ENCODE measurements at places on chromosomes 2 and 18.

GRCh38 chr2:212536817-212537725, 1.5 kb downstream of the ERBB4 start:
- no peak for DNase-seq

GRCh38 chr2:74291218-74291544, 52.0 kb downstream of the SLC4A5 start:
- DNase-seq = no peak

DNA sequence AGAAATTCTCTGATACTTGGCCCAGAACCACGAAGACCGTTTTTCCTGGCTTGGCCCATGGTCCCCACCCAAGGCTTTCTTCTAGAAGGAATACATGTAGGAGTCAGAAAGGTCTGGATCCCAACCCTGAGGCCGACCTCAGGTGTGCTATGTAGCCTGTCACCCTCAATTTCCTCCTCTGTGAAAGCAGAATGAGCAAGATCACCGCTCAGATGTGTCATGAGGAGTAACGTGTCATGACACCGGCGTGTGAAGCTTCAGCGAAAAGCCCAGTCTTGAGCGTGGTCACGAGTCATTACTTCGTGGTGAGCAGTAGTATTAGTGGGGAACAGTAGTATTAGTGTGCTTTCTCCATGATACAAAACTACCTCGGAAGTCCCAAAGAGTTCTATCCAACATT, 103.4 kb downstream of the ALPK2 start:
- DNase-seq = no peak

- no peak for DNase-seq
Observed at GRCh38 chr2:137952586-137953129, 11.6 kb upstream of the HNMT start.

- no peak for DNase-seq
Observed at GRCh38 chr2:187934236-187934635, 357.4 kb upstream of the GULP1 start.

GRCh38 chr18:71846716-71847115, 697.4 kb downstream of the CBLN2 start:
- DNase-seq = no peak

- no peak for DNase-seq
Observed at GRCh38 chr2:181613241-181613640, 43.7 kb downstream of the CERKL start.

- peak; percentile 11 for DNase-seq
Observed at GRCh38 chr18:10230072-10230471, 224.4 kb upstream of the APCDD1 start.

DNA sequence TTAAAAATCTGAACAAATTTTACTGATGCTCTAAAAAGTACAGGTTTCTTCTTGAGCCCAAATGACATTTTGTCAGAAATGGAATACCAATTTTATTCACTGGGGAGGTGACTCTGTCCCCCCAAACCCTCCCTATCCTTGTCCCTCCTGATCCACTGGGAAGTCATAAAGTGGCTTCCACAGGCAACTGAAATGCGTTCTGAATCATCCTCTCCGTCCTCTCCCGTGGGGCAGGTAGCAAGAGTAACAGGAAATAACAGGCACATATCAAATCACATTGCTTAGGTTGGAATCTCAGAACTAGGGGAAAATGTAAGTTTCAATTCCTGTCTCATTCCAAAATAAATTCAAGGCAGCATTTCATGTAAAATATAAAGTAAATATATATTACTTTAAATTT, 44.5 kb downstream of the MYL12B start:
- no peak for DNase-seq

- DNase-seq = no peak
Observed at GRCh38 chr18:79069717-79070151, 540 bp downstream of the ATP9B start.

DNA sequence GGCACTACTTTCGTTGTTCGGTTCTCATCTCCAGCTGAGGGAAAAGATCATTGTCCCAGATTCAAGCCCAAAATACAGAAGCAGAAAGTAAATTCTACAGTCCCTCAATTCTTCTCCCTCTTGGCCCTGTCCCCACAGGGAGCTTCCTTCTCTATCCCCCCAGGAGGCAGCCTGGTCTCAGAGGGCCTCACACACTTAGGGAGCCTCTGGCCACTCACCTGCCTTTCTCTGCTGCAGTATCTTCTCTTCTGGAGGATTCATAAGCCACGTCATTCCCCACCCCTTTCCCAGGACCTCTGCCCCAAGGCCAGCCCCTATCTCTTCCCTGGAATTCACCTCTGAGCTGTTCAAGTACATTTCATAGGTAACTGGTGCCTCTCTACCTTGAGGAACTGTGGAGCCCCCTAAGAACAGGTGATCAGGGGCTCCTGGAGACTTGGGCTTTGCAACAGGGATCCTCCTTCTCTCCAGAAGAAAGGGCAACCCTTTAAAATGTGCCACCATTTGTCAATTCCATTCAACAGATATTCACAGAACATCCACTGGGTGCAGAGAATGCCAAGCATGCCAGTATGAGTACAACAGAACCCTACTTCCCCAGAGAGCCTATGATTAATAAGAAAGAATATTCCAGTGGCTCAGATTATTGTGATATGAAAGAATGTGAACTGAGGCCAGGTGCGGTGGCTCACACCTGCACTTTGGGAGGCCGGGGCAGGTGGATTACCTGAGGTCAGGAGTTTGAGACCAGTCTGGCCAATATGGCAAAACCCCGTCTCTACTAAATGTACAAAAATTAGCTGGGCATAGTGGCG, 72.9 kb downstream of the CIB4 start:
- DNase-seq = no peak

GRCh38 chr2:50858156-50858555, 173.8 kb downstream of the NRXN1 start:
- no peak for DNase-seq

DNA sequence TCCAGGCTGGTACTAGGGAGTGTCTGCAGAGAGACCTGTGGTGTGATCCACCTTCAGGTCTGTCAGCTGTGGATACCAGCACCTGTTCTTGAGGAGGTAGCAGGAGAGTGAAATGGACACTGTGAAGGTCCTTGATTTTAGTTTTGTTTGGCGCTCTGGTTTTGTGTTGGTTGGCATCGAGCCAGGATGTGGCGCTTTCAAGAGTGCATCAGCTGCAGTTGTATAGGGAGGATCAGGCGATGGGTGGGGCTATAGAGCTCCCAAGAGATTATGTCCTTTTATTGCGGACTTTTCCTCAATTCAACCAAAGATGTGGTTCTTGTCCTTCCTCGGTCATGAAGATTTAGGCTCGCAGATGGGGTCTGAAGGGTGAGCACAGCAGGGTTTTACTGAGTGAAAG, 37.5 kb downstream of the SLC39A10 start:
- DNase-seq = no peak

DNA sequence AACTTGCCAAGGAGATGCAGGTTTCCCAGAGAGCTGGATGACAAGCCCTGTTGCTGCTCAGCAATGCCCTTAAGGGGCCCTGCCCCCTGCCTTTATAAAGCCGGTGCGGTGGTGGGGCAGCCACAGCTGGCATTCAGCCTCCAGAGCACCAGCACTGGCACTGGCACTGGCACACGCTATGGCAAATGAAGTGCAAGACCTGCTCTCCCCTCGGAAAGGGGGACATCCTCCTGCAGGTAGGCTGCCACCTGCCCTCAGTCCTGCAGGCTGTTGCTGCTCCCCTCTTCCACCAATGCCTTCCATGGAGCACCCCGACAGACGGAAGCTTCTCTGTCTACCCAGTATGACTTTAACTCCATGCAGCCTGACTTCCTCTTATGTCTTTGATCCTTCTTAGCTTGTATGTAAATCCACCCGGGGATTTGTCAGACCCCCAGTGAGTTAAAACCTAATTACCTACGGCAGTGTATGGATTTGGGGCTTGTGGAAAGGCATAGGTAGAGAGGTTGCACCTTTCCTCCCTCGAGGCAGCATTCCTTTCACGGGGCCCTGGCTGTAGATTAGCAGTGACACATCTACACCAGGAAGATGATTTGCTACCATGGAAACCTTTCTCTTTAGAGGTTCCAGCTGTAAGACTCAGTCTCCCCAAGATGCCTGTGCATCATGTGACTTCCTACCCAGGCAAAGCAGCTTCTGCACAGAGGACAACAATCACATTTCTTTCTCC, at the start of gene DAPL1:
DAPL1 (plus strand) TSS at position 123 of the 730 bp plus-strand sequence; CDS start at position 179, 56 bp downstream.
- DNase-seq = peak; percentile 24

- DNase-seq = no peak
Observed at GRCh38 chr2:219207884-219208740, 1.5 kb downstream of the ZFAND2B start.

GRCh38 chr2:232276733-232277313, 101.7 kb upstream of the ALPP start:
- DNase-seq = no peak

- no peak for DNase-seq
Observed at GRCh38 chr2:56034258-56034657, 110.7 kb upstream of the EFEMP1 start.

GRCh38 chr2:229713371-229714079, 830 bp downstream of the DNER start:
- no peak for DNase-seq

GRCh38 chr2:20617892-20618467, 32.9 kb downstream of the HS1BP3 start:
- DNase-seq = no peak

- DNase-seq = no peak
Observed at GRCh38 chr18:78994977-78995582, 15.5 kb downstream of the SALL3 start.

GRCh38 chr2:44753552-44754285, 187.8 kb upstream of the SIX3 start:
- peak; percentile 79 for DNase-seq

GRCh38 chr2:30663806-30664205, 143.4 kb downstream of the CAPN13 start:
- DNase-seq = no peak

DNA sequence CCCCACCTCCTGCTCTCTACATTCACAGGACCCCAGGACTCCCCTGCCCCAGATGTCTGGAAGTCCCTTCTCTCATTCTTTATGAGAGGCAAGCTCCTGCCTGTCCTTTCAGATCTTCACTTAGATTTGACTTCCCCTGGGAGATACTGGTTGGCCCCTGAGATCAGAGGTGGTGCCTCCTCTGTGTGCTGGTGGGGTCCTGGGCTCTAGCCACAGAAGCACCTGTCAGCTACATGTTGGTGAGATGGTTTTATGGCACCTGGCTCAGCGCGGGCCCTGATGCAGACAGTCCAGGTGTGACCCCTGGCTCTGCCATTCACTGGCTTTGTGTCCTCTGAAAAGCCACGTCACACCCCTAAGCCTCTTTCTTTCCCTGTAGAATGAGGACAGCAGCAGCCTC, 369.6 kb upstream of the ID2 start:
- peak; percentile 71 for DNase-seq

DNA sequence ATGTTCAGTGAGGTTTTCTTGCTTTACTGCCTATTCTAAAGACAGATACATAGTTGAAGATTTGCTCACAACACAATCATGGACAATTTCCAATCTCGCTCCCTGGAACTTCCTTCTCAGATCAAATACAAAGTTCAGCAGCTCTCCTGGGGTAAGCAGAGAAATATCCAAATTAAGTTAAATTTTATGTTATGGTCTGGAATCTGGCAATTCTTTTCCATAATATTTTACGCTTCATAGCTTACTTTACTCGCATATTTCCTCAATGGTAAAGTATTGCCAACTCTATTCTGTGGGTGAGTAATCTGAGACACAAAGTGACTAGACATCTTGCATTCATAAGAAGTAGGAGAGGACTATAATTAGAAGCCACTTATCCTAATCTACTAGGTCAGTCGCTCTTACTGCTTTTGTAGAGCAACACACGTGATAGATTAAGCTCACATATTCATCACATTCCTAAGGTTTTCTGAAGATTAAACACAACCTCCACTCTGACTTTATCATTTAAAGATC, 529.4 kb downstream of the CCDC85A start:
- no peak for DNase-seq

All from DND-41 (cell line).